Fibroblast of skin of left quadriceps (primary cell): ENCODE measurements at places on chromosomes 7 and 10.

DNA sequence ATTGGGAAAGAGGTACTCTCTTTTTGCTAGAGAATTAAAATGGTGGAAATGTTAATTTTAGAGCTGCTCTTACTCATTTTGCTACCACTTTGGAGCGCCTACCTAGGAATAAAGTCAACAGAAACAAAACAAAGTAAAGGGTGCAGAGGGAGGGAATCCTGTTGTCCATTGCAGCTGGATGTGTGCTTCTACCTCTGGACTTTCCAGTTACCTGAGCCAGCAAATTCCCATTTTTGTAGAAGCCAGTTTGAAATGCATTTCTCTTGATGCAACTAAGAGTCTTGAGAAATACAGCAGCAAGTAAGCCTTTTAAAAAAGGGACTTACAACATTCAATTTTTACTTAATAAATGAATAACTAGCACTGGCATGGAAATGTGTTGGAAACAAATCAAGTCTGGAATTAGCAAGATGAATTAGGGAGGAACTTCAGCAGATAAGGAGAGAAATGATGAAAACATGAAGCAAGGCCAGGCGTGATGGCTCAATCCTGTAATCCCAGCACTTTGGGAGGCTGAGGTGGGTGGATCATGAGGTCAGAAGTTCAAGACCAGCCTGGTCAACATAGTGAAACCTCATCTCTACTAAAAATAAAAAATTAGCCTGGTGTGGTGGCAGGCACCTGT is 113.5 kb upstream of the CTTNBP2 start:
- DNase-seq = no peak

- DNase-seq = no peak
Observed at GRCh38 chr10:28444031-28444430, 88.9 kb upstream of the WAC start.

DNA sequence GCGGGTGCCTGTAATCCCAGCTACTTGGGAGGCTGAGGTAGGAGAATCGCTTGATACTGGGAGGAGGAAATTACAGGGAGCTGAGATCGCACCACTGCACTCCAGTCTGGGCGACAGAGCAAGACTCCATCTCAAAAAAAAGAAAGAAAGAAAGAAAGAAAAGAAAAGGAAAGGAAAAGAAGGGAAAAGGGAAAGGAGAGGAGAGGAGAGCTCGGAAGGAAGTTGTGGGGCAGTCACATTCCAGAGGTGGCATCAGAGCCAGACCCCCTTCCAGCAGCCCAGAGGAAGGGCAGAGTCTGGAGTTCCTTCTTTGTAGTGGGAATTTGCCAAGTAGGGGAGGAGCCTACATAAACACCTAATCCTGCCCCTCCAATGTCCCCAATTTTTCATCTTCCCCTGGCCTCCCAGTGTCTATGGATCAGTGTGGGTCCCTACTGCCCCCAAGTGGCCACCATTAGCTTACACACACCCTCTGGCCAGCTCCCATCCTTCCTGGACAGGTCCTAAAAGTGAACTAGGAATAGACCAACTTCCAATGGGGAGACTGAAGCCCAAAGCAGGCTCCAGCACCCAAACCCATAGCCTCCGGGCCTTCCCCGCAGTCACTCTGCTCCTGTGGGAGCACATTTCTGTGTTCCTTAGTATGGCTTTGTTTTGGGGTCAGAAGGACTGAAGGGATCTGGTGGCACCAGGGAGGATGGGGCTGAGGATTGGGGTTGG is 39.6 kb upstream of the HSPB1 start:
- peak; percentile 8 for DNase-seq

- no peak for DNase-seq
Observed at GRCh38 chr10:77608281-77608680, 29.3 kb downstream of the KCNMA1 start.

- DNase-seq = peak; percentile 14
Observed at GRCh38 chr7:132321387-132321786, 254.9 kb downstream of the PLXNA4 start.

GRCh38 chr7:12711124-12711523 is 23.7 kb downstream of the ARL4A start:
- DNase-seq = no peak

DNA sequence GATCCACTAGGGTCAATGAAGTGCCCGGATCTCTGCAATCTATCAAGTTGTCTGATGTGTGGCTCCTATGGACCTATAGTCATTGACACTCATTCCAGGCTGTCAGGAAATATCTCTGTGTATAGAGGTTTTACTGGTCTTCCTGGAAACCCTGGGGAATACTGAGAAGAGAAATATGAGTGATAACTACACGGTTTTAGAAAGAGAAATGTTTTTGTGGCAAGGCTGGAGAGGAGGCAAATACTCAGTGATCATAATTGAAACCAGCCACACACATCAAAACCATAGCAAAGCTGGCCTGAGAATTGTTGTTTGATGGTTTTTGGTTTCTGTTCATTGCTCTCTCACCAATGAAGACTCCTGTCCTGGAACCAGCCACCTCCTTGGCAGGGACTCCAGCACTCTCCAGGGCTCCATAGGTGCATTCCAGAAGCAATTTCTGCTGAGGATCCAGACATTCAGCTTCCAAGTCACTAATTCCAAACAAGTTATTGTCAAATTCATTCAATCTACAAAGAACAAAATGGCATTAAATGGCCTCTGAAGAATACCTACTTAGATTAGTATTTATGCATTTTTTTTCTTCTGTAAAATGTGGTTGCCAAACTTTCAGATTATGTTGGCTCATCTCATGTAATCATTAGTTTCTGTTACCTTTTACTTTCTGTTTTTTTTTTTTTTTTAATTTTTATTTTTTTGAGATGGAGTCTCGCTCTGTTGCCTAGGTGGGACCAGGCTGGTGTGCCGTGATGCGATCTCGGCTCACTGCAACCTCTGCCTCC is 108.6 kb upstream of the ABI1 start:
- DNase-seq = peak; percentile 62

DNA sequence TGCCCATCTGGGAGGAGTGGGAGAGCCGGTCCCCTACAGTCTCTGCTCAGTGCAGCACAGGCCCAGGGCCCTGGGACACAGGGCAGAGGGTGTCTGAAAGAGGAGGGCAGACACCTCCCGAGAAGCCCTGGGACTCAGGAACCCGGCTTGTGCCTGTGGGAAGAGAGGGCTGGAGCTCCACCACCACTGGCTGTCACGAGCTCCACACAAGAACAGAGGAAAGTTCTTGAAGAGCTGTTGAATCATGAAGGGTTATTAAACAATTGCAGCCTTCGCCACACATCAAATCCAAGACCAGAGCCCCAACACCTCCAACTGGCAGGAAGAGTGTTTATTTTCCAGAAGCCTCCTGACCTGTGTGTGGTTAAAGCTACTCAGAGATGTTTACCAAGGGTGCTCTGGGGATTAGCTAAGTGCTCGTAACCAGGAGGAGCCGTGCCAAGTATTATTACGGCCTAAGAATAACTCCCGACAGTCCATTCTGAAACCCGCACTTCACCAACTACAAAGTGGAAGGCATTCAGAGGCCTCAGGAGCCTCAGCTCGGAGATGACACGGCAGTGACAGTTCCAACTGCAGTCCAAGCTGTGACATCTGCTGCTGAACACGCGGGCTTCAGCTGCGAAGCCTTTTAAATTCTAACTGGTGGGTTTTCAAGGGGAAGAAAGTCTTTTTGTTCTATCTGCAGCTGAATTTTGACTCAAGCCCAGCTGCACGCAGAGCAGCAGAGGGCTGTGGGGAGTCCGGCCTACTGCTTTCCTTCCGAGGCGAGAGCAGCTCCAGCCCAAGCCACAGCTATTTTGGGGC is 75.1 kb downstream of the MAD1L1 start:
- peak; percentile 81 for DNase-seq

DNA sequence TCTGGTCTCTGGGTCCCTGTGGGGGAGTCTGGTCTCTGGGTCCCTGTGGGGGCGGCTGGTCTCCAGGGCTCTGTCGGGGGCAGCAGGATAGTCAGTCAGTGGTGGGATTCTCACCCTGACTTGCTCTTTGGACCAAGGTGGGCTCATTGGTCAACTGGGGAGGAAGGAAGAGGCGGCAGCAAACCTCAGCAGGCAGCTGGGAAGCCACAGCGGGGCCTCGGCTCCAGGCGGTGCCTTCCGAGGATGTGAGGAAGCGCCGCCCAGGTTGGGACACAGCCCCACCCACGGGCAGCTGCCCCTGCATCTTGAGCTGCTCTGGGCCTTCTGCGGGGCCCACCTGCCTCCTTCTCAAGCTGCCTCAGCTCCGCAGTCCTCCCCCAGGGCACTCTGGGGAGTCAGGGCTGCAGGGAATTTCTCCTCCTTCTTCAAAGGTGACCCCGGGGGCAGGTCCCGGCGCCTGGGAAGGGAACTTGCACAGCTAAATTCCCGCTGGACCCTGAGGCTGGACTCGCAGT is 20.4 kb upstream of the KNDC1 start:
- DNase-seq = no peak

DNA sequence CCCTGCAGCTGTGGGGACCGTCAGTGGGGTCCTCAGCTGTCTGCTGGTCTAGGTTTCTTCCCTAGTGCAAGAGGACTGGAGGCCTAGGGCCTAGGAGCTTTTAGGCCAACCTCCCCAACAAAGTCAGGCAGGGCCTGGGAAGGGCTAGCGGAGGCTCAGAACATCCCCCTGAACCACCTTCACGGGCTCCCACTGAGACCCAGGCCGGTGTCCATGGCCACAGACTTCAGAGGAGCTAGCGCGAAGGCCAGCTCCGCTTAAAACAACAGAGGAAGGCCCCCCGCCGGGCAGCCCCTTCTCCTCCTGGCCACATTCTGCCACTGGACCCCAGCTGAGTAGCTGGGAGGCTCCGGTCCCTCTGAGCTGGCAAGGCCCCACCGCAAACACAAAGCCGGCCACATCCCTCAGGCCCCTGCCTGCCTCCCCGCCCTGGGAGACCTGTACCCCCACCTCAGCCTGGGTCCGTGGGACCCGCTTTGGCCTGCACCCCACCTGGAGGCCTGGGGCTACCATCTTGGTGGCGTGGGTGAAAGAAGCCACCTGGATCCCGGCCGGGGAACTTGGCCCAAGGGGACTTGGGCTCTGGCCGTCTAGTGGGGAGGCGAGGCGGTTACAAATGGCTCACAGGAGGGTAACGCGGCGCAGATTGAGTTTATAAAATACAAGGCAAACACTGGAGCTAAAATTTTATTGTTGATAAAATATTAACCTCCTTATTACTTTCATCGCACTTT is 5.4 kb upstream of the UNCX start:
- no peak for DNase-seq

DNA sequence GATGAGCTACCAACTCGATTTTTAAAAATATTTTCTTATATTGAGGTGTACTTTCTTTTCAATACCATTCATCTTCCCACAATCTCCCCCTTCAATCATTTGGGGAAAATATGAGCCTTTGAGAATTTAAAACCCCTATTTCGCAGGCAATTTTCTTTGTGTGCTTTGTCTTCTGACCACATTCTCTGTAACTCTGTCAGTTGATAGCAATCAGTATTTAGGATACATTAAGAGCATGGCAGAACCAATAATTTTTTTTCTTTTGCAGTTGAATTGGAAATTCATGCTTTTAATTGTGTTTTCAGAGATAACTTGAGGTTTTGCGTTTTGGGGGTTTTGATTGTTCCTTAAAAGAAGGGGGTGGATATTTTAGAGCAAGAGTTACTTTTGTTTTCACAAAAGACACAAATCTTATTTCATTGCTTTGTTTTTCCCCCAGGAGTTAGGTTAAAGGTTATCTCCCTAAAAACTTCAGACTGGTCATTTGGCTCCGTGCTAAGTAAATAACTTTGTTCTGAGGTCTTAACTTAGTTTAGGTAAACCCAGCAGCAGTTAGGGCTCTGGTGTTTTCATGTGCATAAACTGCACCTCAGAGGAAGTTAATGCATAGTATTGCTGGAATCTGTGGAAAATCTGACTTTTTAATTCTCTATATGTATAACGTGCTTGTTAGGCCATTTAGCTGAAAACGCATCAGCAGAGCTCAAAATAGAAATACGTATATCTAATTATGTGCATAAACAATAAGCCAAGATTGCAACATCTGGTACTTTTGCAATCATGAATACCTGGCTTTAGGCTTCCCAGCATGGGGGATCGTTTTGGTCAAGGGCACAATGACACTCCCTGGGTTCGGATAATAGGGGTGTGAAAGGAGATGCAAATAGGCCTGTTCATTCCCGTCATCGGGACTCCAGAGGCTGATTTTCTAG is 676.4 kb upstream of the ANKRD30A start:
- DNase-seq = no peak

- DNase-seq = no peak
Observed at GRCh38 chr10:93073539-93074146, at the start of gene CYP26A1. Gene CYP26A1, plus strand, starts transcription at chr10:93073893. Its CDS starts 42 bp downstream, at chr10:93073935.

- peak; percentile 86 for DNase-seq
Observed at GRCh38 chr7:116354546-116355423, 144.4 kb downstream of the TES start.

- DNase-seq = no peak
Observed at GRCh38 chr7:113816639-113817038, 102.2 kb downstream of the PPP1R3A start.

GRCh38 chr7:145360511-145361100 is 524.8 kb upstream of the TPK1 start:
- no peak for DNase-seq

DNA sequence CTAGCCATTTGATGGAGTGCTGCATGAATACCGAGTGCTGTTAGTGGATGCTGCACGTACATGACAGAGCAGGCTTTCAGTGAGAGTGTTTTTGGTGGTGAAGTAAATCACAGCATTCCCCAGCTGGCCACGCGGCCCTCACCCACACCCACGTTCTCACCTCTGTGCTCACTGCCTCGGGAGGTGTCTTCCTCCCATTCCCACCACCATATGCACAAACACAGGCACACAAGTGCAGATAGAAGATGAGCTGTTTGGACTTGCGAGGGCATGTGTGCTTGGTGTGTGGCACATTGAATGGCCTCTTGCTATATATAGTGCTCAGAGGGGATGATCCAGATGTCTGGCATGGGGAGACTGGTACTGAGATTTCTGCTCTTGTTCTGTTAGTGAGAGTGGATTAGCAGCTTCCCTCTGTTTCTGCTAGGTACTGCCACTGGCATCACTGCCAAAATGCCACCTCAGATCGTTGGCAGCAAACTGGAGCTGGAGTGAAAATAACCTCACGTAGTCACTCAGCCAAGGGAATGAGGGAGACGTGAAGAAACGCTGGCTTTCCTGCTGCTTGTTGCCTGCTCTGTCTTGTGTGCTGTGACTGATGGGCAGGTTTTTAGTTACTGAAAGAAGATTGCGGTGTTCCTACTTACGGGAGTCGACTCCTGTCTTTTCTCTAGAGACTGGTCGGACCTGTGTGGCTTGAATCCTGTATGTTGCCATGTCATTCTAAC is 19.1 kb downstream of the DNAJB6 start:
- no peak for DNase-seq

DNA sequence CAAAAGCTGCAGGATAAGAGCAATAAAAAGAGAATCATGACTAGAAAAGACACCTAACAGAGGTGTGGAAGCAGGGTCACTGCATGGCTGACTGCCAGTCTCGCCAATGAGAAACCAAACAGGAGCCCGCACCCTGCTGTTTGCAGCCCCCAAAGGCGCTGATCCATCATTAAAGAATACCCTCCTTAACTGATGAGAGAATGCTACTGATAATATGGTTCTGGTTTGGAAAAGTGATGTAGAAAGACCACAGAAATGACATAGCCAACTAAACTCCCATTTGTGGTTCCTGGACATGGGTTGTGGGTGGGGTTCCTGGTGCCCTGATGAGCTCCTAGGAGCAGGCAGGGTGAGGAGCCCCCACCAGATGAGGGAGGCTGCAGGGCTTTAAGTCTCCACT is 207.4 kb downstream of the TNS3 start:
- DNase-seq = no peak

- no peak for DNase-seq
Observed at GRCh38 chr7:98877146-98877545, 1.2 kb upstream of the TRRAP start.

GRCh38 chr10:34016576-34016975 is 682.1 kb upstream of the NRP1 start:
- no peak for DNase-seq
